ENCODE measurements at places on chromosomes 3 and 15.

DNA sequence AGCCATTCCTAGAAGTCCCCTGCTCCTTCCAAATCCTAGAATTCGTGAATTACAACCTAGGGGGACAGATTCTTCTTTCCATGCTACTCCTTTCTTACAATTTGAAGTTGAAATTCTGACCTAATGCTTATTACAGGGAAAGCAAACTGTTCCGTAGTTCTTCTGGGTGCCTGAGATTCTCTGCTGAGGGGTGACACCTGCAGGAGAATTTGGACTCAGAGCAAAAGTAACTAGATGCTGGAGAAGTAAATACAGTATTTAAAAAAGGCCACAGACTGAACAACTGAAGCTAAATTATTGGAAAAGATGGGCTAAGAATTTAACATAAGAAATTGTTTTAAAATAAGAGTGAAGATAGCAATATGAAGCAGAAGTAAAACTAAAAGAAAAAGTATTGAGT, 37.9 kb downstream of the ACAD9 start:
- no peak for DNase-seq

- no peak for DNase-seq
These were observed 129.1 kb downstream of the NTRK3 start for GRCh38 chr15:88127432-88127790.

DNA sequence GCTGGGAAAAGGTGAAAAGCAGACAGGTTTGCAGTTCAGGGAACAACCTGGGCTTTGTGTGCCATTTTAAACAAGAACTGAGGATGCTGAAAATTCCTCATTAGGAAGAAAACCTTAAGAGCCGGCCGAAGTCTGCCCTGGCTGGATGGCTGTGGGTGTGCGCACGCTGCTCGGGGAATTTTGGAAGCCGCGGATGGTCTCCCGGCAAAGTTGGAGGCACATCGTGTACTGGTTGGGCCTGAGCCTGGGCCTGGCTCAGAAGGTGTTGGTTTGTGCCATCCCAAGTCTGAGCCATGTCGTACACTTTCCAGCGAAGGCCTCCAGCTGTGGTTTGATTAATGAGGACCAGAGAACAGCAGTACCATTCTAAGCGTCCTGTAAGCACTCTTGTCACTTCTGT, 188.2 kb downstream of the ATP10A start:
- DNase-seq: no peak

DNA sequence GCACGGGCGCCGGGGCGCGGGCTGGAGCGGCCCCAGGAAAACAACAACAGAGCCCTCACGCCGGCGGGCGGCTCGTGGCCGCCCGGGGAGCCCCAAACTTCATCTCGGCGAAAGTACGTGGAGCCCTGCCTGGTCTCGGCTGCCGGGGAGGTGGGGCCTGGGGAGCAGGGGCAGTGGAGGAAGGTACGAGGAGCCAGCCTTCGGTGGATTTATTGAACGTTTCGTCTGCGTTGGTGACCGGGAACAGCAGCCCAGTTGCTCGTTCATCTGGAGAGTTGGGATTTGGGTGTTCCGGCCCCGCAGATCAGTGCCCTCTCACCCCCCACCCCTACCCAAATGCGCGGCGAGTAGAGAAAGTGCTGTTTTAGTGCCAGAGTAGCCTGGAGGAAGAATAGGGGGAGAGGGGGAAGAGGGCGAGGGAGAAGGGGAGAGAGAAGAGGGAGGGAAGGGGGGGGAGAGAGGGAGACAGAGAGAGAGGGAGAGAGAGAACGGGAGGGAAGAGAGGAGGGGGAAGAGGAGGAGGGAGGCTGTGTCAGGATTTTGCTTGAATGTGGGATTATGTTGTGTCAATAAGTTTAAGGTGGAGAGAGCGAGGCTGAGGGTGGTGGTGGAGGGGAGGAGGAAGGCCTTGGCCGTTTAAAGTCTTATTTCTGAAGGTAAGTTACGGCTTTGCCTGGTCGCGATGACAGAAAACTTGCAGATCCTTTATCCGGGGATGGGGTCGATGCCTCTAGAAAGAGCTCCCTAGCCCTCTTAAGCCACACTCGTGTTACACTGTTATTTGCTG, 970 bp downstream of the BBX start:
- DNase-seq: no peak

DNA sequence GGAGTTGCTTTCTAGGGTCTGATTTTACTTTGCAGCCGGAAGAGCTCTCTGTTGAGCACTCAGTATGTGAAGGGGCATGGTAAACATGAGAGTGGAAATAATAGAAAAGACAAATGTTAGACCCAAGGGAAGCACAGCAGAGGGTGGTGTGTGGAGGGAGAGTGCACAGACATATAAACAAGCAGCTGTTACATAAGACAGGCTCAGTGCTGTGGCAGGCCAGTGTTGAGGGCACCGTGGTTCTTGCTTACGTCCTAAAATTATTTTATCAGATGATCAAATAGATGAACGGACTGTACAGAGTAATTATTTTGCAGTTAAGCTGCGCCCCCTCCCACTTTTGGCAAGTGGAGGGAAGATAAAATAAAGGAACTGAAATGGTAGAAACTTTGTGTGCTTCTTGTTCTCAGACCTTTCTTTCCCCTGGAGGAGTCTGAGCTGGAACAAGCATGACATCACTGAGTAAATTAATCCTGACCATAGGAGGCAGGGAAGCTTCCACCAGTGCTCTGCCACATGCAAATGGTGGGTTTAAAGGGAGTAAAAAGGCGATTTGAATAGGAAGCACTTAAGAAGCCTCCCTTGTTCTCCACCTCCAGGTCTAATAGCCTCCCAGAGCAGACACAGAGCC, 205.6 kb downstream of the IL20RB start:
- no peak for DNase-seq

DNA sequence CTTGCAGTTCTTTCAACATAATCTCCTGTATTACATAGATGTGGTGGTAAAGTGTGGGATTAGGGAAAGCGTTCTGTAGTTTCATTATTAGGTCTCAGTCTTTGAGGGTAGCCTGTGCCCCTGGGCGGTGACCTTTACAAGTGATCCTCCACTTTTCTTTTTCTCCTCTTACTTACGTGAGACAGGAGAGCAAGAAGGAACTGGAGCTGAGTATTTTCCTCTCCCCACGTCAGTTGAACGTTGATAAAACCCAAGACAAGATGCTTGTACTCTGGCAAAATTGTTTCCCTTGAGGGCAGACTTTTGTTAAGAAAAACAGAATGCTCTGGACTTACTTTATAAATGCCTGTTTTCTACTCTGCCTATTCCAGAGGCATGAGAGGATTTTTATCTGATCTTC, 378.7 kb downstream of the ZNF385D start:
- DNase-seq: no peak

DNA sequence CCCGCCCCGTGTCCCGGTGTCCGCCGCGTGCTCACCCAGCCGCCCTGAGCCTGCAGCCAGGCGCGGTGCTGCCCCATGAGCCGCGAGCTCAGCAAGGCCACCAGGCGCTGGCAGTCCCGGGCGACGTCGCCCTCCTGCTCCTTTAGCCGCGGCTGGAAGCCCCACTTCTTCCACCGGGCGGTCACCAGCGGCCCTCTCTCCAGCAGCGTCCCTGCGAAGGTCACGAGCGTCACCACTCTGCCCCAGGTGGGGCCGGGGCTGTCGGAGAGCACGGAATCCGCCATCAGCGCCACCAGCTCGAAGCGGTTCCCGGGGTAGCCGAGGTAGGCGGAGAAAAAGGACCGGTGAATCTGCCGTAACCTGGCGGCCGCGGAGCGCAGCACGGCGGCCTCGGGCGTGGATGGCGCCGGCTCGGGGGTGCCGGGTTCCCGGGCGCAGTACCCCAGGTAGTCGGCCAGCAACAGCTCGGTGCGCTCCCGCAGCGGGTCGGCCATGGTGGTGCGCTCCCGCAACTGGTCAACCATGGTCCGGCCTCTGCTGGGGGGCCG, 298 bp downstream of the BCL2L10 start:
- no peak for DNase-seq

DNA sequence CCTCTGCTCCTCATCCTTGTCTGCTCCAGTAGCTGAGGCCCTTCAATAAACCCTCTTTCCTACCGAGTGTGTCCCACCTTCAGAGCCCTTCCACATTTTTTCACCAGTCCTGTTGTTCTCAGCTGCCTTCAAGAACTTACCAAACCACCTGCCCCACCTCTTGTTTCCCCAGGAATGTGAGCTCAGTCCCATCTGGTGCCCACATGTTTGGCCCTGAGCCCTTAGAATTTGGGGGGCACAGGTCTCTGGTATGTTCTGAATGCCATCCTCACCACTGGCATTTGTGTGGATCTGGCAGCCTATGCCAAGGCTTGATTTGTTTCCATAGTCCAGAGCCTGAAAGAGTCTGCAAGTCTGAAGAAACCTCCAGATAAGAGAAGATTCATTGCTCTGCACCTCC, 315.2 kb upstream of the PPP2R3A start:
- DNase-seq: no peak

DNA sequence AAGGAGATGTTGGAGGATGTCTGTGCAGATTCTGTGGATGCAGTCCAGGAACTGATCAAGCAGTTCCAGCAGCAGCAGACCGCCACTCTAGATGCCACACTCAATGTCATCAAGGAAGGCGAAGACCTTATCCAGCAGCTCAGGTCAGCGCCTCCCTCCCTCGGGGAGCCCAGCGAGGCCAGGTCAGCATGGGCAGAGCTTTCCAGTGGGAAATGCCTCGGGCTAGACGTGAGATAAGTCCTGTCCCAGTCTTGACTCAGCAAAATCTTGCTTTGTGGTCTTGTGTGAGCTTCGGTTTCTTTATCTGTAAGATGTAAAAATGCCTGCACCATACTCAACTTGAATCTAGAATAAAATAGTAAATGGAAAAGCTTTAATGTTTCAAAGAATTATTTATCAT, 335.1 kb upstream of the UMPS start:
- DNase-seq: no peak

- DNase-seq: no peak
These were observed 35.8 kb downstream of the BTD start for GRCh38 chr3:15637131-15637951.

DNA sequence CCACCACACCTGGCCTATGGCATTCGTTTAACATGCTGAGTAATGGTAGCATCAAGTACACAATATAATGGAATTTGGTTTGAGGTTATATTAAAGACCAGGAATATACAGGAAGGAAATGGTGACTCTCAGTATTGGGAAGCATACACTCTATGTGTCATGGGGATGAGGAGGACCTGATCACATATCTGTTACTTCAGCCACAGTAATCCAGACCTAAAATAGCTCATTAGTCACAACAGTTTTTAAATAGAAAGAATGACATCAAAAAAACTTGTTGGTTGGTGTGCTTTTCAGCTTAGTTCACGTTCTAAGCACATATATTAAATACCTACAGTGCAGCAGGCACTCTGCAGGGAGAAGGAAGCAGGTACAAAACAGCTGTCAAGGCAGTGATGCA, 52.5 kb upstream of the ATP2C1 start:
- no peak for DNase-seq

GRCh38 chr15:56699743-56700142, 33.6 kb downstream of the ZNF280D start:
- no peak for DNase-seq

GRCh38 chr3:147210676-147211075, 195.7 kb downstream of the ZIC4 start:
- DNase-seq: no peak

DNA sequence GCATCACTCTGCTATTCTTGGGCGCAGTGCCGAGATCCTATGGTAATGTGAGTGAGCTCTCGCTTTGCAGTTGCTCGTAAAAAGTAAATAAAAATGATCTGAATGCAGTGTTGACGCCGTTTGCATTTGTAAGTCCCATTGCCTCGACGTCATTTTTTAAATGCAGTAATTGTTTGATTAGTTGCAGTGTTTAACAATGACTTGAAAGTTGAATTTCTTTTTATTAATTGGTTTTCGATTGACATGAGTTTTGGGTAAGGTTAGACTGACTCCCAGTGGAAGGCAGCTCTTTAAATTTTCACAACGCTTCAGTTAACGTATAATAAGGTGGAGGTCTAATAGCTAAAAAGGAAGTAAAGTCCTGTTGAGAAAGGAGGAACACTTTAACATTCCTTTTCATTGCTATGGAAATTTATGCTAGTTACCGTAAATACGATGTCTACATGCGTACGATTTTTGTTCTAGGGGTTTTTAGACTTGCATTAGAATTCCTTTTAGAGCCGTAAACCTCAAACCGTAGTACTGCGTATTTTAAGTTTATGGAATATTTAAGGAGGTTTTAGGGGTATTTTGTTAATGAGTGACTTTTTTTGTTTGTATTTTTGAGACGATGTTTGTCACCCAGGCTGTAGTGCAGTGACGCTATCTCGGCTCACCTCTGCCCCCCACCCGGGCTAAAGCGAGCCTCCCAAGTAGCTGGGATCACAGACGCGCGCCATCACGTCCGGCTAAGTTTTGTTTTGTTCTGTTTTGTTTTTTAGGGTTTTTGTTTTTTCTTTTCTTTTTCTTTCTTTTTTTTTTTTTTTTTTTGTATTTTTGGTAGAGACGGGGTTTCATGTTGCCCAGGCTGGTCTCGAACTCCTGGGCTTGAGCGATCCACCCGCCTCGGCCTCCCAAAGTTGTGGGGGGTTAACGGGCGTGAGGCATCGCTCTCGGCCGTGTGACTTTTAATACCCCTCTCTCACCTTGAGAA, 1.4 kb downstream of the MORF4L1 start:
- DNase-seq: no peak

GRCh38 chr3:5149306-5149880, 27.3 kb downstream of the ARL8B start:
- no peak for DNase-seq

GRCh38 chr3:185708392-185708791, 116.5 kb downstream of the IGF2BP2 start:
- DNase-seq: no peak

DNA sequence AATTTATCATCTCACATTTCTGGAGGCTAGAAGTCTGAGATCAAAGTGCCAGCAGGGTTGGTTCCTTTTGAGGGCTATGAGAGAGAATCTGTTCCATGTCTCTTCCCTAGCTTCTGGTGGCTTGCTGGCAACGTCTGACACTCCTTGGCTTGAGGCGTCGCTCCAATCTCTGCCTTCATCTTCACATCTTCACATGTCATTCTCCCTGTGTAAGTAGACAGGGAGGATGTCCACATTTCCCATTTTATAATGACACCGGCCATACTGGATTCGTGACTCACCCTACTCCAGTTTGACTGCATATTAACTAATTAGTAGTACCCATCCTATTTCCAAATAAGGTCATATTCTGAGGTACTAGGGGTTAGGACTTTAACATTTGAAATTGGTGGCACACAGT, 17.5 kb upstream of the ARHGAP31 start:
- no peak for DNase-seq

DNA sequence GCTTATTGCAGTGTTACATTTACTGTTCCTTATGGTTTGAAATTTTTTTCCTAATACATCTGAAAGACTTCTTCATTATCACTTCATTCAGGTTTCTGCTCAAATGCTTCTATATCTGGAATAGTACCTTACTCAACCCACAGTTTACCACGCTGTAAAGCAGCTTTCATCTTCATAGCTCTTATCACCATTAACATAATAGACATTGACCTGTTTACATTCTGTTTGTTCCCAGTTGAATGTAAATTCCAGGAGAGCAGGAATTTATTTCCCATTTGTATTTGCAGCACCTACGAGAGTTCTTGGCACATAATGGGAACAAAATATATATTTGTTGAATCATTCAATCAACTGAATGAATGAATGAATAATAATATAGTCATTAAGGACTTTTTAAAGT, 844.6 kb upstream of the ROBO1 start:
- no peak for DNase-seq
